ENCODE measurements at places on chromosomes 2 and 18. TPM values are rescaled to one million over a fixed set of nuclear protein-coding genes. Genes with fewer than 3 reads are reported as not detected.

The CYS1 gene
- 14.2 TPM for total RNA-seq

The BARD1 gene
- total RNA-seq = 53.9 TPM

The SLC11A1 gene
- under 0.01 TPM for total RNA-seq

The STPG4 gene
- 0.49 TPM for total RNA-seq

The DOCK10 gene
- total RNA-seq = 82.3 TPM

The UGT1A10 gene
- total RNA-seq = not detected

The AOX1 gene
- total RNA-seq = 81.1 TPM

The CYP26B1 gene
- 10.2 TPM for total RNA-seq

The TXNDC2 gene
- 0.12 TPM for total RNA-seq

The ASB18 gene
- total RNA-seq = not detected

The UGT1A9 gene
- not detected for total RNA-seq

Data from hair follicle dermal papilla cell (primary cell).